ENCODE measurements at places on chromosomes 3 and 15.

GRCh38 chr15:73026511-73027054, 25.7 kb upstream of the NEO1 start:
- no peak for DNase-seq

GRCh38 chr15:31503256-31503655, 176.6 kb downstream of the KLF13 start:
- DNase-seq: peak; percentile 23

DNA sequence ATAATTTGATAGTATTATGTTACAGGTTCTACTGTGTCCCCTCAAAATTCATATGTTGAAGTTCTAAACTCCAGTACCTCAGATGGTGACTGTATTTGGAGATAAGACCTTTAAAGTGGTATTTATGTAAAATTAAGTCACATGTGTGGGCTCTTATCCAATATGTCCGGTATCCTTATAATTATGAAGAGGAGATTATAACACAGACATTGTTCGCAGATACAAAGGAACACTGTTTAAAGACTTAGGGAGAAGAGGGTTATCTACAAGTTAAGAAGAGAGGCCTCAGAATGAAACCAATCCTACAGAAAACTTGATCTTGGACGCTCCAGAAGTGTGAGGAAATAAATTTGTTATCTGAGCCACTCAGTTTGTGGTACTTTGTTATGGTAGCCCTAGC, 50.9 kb downstream of the DPH6 start:
- DNase-seq: no peak

GRCh38 chr3:123150449-123151215, 51.1 kb upstream of the SEC22A start:
- DNase-seq: peak; percentile 6

DNA sequence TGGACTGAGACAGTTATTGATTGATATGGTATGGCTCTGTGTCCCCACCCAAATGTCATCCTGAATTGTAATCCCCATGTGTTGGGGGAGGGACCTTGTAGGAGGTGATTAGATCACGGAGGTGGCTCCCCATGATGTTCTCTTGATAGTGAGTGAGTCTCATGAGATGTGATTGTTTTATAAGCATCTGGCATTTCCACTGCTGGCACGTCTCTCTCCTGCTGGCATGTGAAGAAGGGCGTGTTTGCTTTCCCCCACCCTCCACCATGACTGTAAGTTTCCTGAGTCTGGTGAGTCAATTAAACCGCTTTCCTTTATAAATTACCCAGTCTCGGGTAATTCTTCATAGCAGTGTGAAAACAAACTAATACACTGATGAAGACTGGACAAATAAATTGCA, 105.6 kb upstream of the MELTF start:
- no peak for DNase-seq
